ENCODE measurements at places on chromosomes 7 and 10.

- DNase-seq = no peak
These were observed 326.0 kb upstream of the MTPN start for GRCh38 chr7:136303162-136303561.

- DNase-seq = no peak
These were observed 95.8 kb downstream of the NRP1 start for GRCh38 chr10:33238643-33239042.

DNA sequence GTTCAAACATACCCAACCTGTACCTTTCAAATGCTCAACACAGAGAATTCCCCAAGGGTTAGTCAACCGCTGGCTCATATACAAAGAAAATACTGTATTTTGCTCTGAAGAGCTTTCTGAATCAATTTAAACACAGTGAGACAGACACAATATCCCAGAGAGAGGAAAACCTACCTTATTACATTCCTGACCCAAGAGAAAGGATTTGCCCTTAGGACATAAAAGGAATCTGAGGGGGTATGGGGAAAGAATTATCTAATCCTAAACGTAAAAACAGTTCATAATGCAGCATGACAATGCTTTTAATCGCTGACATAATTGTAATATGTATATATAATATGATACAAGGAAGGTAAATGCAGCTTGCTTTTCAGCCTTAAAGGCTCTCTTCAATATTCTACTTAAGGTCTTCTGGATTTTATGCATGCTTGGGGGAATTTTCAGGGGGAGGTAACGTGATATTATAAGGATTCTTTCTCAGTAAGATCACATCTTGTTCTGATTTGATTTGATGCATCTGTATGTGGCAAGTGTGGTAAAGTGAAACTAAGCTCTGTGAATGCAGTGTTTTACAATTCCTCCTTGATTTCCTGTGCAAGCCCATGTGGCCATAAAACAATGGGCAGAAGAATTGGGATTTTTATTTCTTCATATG, 240.5 kb downstream of the GLI3 start:
- DNase-seq = no peak

- no peak for DNase-seq
These were observed 377.1 kb downstream of the HPSE2 start for GRCh38 chr10:98858525-98858924.

DNA sequence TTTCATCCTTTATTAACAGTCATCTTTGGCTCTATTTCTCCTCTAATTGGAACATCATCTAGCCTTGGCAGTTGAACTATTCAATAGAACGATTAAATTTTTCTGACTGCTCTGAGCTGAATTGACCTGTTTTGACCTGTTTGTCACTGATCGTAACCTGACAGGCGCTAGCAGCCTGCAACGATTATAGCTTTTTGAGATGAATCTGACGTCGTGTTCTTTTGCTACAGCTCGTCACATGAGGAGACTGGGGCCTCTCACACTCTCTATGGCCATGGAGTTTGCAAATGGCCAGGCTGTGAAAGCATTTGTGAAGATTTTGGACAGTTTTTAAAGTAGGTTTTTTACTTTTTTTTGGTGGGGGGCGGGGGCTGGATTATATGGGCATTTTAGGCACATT, 229.8 kb downstream of the FOXP2 start:
- no peak for DNase-seq

DNA sequence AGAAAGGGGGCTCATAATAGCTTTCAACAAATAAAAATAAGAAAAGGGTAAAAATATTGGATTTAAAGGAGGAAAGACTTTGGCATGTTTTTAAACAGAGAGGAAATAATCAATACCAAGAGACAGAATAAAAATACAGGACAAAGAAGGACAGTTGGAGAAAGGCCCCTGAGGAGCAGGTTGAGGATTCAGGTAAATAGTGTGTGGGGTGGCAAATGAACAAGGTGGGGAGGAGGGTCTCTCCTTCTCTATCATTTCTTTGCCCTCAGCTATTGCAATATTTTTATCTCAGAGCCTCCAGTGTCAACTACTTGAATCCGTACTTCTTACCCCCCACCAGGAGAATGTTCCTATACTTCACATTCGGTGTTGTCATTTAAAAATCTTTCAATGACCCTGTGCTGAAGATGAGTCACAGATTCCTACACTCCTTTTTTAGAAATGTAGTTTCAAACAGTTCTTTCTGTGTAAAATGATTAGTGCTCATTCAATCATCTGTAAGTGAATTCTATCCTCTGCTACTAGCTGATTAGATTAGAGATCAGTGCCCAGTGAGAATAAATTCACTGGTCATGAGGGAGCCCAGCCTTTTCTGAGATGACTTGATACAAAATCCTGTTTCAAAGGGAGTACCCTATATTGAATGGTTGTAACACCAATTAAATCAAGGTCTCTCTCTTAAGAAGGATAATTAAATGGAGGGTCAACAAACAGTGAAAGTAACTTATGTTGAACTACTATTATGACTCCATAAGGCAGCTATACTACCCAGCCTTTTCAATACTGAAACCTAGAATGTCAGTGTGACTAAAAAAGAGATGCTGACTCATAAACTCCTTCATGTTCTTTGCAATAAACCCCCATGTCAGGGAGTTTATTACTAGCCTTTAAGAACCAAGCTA, 50.4 kb upstream of the WNT16 start:
- no peak for DNase-seq

GRCh38 chr10:81179805-81180452, 642.2 kb downstream of the SH2D4B start:
- no peak for DNase-seq

- no peak for DNase-seq
These were observed 53.5 kb upstream of the APBB1IP start for GRCh38 chr10:26384600-26384999.

DNA sequence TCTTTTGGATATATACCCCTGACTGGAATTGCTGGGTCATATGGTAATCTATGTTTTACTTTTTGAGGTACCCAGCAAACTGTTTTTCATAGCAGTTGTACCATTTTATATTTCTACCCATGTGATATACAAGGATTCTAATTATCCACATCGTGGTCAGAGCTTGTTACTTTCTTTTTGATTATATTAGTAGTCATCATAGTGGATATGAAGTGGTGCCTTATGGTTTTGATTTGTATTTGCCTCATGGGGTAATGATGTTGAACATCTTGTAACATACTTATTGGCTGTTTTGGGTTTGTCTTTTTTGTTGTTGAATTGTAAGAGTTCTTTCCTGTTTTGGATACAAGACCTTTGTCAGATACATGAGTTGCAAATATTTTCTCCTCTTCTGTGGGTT, 51.7 kb downstream of the MAPK8 start:
- DNase-seq = no peak

DNA sequence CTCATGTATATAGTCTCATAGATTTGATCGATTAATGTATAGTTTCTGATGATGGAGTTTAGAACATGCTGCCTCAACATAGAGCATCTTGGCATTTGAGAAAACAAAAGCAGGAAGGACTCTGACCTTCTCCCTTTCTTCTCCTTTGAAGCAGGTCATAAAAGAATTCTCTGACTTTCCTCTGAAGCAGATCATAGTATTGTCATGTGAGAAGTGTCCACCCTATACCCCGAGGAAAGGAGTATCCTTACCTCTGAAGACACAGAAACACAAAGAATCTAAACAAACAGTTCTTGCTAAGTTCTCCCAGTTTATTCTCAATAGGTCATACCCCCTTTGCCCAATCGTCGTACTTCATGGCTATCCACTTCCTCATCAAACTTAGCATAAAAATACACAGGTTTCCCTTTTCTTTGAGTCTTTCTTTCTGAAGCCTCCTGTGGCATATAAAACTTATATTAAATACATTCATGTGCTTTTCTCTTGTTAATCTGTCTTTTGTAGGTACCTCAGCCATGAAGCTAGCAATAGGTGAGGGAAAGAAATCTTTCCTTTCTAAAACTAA, 194.9 kb downstream of the REEP3 start:
- DNase-seq = no peak

GRCh38 chr10:126058104-126058503, 161.7 kb downstream of the FANK1 start:
- DNase-seq = no peak

GRCh38 chr7:139284252-139284896, 53.3 kb downstream of the UBN2 start:
- no peak for DNase-seq

GRCh38 chr7:51482976-51483375, 166.4 kb upstream of the COBL start:
- no peak for DNase-seq

GRCh38 chr10:45453639-45454255, 79.7 kb downstream of the ALOX5 start:
- DNase-seq = no peak

- no peak for DNase-seq
These were observed 153.6 kb downstream of the ARHGAP21 start for GRCh38 chr10:24569828-24570657.

DNA sequence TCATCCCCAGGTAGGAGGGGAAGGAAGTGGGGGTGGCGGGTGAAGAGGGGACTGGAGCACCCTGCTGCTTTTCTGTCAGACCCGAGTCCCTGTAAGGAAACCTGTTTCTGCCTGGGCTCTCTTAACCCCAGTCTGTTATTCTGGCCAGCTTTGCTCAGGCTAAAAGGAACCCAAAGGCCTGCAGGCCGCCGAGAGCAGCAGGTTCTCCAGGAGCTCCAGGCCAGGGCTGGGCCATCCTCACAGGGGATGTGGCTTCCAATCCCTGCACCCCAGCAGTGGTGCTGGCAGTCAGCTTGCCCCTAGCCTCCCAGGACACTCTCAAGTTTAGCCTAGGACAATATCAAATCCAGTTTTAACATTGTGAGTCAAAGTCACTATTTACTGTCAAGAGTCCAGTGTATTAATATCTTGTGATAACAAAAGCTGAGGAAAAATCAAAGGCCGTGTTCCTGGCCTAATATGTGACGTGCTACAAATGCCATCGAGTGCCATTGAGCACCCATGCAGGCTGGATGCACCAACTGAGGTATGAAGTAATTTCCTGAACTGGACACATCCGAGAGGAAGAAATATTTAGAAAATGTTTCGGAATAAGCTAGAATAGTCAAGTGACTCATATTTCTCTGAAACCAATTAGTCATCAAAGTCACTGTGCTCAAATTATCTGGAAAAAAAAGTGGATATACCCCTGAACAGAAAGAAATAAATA, 7.0 kb downstream of the PKD1L1 start:
- no peak for DNase-seq

DNA sequence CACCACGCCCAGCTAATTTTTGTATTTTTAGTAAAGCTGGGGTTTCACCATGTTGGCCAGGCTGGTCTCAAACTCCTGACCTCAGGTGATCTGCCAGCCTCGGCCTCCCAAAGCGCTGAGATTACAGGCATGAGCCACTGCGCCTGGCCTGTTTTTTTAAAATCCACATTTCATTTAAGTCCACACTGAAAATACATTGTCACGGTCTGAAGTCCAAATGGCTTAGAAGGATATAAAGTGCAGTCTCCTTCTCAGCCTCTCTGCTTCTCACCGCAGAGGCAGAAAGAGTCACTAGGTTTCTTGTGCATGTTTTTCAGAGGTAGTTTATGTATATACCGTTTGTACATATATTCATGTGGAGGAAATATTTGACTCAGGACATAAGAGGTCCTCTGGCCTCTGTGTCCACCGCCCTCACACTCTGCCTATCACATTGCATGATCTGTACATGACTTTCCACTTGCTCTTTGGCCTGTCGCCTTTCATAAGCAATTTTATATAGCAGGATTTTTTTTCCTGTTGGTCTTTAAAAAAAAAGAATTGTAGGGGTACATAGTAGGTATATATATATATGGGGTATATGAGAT, 42.9 kb downstream of the BLNK start:
- DNase-seq = no peak

GRCh38 chr10:112361951-112362751, 11.8 kb upstream of the ACSL5 start:
- DNase-seq = no peak

- no peak for DNase-seq
These were observed 66.4 kb downstream of the ZNF503 start for GRCh38 chr10:75335191-75335590.

DNA sequence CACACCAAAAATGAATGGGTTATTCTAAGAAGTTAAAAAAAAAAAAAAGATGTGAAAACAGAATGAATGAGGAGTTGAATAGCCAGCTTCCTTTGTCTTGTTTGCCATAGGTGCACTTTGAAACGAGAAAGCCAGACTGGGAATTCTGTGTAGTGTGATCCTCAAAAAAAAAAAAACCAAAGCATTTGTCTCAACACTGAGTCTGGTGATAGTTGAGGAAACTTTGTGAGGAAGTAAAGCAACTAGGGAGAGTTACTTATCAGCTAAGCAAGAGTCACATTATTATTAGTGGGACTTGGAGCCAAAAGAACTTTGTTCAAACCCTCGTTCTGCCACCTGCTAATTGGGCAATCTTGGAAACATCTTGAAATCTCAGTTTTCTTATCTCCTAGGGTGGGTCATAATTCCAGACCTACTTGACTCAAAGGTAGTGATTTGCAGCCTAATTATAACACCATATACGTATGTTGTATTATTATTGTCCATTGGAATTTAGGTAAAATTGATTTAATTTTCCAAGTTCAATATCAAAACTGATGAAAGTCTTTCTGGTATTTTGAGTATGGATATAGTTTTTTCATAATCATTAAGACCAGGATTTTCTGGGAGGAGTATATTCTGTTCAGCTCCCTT, 99.8 kb upstream of the GJD4 start:
- no peak for DNase-seq

DNA sequence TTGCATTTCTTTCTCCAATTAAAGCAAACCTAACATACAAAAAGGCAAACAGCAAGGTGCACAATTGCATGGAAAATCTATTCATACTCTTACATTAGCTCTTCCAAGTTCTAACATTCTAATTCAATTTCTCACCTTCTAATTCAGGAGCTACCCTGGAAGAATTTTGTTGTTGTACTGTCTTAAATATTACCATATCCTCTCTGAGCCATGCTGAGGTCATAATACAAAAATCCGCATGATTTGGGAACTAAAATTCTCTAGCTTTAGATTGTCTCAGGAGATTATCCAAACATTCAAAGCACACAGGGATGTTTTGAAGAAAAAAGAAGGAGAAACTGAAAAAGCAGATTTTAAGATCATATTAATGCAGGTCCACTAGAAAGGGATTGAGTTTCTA, 229.9 kb downstream of the KIAA1217 start:
- DNase-seq = no peak

DNA sequence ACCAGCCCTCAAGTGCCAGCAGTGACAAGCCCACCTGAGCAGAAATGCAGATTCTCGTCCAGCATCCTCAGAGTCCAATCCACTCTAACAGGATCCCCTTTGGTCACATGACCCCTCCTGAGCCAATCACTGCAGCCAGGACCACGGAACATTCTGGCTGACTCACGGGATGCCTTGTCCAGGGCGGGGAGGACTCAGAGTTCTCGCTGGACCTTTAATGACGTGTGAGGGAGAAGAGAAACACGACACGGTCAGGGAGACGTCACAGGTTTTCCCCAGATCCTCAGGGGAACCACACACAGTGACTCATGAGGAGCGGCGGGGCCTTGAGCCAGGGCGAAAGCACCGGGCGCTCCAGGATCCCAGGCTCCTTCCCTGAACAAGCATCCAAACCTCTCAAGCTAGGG, 155.7 kb downstream of the PTPRN2 start:
- DNase-seq = no peak

DNA sequence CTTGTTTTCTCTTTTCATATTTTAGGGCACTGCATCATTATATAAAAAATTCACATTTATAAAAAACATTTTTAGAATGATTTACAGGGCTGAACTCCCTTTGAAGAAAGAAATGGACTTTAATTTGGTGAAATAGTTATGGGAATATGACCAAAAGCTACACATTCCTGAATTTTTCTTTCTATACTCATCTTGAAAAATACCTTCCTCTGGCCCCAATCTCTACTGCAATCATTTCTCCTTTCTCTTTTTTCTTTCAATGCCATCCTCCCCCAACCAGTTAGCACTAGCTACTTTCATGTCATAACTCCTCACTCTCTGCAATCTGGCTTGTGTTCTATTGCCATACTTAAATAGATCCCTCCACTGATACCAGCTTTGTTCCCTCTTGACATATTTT, 6.2 kb downstream of the WNT8B start:
- no peak for DNase-seq

All from stimulated activated CD4-positive, alpha-beta T cell treated with anti-CD3 and anti-CD28 coated beads, Interleukin-4, amount 100 ng/mL, for 48 hours (primary cell).